ENCODE measurements at places on chromosomes 2 and 18.

- no peak for DNase-seq
These were observed 25.2 kb downstream of the FECH start for GRCh38 chr18:57561261-57561660.

- DNase-seq = no peak
These were observed 168.1 kb downstream of the TRIB2 start for GRCh38 chr2:12884713-12885282.

- DNase-seq = no peak
These were observed 662.4 kb downstream of the GALR1 start for GRCh38 chr18:77911971-77912605.

- DNase-seq = no peak
These were observed 102.5 kb upstream of the SNTG2 start for GRCh38 chr2:848099-848498.

DNA sequence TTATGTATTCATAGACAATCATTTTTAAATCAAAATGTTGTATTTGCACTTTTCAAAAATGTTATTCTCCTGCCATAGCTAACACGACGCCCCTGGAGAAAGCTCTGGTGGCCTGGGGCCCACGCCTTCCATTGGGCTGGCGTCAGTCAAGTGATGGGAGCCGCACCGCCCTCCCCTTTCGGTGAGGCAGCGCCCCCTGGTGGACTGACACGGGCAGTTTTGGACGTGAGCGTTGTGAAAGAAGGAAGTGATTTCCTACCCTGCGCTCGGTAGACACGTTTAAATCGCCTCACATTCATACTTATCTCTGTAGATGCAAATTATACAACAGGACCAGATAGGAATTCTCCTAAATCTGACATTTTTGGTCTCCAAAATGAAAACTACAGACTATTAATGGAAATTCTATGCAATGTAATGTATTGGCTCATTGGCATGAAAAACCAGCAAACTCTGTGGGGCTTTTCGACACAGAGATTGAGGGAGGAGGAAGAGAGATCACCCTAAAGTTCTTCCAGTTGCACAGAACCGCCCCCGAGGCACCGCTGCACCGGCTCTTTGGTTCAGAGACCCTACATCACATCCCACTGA lies 326.2 kb upstream of the SOX11 start:
- DNase-seq = no peak

DNA sequence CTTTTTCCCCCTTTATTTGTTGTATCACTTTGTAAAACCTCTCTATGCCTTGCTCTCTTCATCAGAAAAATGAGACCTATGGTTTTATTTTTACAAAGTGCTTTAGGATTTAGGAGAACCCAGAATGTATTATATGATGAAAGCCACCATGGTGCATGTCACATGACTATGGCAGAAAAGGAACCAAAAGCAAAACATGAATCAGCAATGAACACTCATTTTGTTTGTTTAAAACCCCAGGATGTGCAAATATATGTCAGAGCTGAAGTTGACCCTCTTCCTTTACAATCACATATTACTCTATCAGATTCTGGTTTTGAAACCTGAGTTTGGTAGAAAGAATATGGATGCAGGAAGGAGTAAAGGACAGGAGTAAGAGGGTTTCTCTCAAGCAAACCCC lies 70.0 kb downstream of the FIGN start:
- DNase-seq = no peak

DNA sequence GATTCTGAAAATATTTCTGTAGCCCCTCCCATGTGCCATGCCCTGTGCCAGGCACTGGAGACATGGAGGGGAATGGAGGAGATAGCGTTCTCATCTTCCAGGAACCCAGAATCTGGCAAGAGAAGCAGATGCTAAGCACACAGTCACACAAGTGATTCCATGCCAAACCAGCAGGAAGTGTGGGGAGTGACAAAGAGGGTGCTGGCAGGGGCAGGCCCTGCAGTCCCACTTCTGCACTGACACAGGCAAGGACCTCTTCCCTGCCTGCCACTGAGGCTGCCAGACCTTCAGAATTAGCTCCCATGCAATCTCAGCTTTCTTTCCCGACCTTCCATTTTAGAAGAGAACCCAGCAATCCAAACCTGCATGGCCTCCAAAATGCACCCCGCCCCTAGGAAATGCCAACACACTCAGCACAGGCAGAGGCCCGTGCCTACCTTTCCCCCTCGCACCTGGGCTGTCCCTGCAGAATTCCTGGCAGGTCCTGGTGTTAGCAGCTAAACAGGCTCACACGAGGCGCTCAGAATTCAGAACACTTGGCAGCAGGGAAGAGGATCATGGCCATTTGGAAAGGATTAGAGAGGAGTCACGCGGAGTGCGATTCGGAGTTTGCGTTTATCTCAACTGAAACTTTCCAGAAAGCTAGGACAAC lies 155.3 kb downstream of the MSH2 start:
- DNase-seq = no peak

GRCh38 chr2:181411105-181411849 lies 45.9 kb upstream of the ITGA4 start:
- no peak for DNase-seq

DNA sequence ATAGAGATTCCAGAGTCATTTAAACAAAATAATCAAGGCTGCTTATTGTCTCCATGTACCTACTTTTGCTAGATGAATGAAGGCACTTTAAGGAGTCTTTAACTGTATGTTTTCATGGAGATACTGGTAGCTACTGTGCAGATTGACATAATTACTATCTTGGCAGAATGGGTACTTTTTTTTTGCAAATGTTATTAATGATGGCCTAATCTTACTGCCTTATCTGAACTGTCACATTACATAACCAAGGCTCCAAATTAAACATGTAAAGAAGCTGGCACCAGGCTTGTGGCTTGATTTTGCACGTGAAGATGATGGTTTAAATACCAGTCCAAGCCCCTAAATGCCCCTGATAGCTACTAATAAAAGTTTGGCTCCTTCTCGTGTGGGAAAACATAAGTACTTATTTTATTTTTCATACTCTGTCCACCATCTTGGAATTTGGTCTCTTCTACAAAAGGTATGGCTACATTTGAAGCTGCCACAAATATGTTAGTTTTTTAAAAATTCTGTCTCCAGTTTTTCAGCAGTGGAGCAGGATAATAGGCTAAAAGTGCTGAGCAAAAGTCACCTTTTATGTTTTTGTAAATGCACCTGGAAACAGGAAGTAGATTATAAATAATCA lies 4.1 kb downstream of the TRIB2 start:
- no peak for DNase-seq

DNA sequence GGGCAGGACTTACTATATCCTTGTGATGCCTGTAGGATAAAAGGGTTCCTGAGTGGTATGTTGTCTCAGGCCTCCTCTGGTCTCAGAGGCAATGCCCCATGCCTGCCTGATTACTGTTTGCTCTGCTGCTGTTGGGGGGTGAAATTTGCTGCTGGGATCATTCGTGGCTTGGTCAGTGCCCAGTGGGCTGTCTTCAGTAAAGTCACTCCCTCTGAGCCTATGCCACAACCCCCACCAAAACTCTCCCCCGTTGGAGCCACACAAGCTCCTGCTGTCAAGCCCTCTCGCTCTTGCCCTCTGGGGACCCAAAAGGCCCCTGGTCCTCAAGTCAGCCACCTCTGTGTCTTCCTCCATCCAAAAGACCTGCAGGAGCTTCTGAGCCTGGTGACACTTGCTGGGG lies 38.6 kb upstream of the TGIF1 start:
- no peak for DNase-seq

DNA sequence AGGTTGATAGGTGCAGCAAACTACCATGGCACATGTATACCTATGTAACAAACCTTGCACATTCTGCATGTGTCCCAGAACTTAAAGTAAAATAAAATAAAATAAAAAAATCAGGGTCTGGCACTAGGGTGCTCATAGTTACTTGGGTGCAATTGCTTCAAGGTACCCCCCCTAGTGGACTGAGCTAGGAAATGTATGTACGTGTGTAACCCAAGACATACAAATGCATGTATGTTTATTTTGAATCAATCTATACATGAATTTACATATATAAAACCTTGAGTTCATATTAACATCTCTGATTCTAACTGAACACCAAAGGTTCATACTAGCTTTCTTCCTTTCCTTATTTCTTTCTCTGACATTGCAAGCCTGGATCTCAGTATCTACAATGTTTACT lies 51.5 kb downstream of the USP37 start:
- no peak for DNase-seq

DNA sequence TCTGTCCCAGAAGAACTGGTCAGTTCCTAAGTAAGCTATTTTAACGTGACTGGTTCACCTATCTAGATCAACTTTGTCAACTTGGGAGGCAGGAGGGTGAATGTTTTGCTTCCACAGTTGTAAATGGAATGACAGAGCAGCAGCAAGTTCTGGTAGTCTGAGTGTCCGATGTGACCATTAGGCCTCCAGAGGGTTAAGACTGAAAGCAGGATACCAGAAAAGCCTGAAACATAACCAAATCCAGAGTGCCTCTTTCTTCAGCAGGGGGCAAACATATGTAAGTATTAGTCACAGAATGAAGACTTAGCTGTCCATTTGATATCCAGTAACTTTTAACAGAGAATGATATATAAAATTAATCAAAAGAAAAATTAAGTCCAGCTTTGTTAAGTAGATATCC lies 9.2 kb downstream of the HOXD3 start:
- DNase-seq = no peak

- no peak for DNase-seq
These were observed 3.0 kb upstream of the SKOR2 start for GRCh38 chr18:47254341-47254939.

- no peak for DNase-seq
These were observed 123.7 kb downstream of the ALPK2 start for GRCh38 chr18:58505181-58505580.

DNA sequence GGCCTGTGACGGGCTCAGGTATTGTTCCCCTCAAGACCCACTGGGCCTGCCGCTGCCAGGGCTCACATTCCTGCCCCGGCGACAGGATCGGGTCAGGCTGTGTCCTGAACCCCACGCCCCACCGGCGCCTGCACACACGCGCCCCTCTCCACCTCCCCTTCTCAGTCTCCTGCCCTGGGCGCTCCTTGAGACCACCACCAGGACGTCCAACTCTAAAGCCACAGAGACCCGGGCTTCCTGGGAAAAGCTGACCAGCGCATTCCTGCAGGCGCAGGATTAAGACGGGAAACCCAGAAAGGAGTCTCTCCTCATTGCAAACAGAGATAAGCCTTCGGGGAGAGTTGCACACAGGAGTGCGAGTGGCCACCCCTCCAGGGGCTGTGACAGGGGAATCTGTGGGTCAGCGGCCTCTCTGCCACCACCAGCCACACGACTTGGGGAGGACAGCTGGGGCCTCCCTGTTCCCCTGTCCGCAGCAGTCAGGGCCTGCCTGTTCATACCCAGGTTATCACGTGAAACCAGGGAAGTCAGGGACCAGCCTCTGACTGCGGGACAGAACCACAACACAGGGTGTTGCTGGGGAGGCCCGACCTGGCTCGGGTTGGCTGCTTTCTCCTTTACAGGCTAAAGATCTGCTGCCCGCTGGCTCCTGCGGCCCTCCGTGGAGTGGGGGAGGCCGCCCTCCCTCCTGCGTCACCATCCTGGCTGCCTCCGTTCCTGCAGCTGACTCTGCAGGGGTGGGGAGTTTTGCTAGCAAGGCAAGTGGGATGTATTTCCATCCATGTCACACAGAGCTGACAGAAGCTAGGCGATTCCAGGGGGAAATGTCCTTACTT lies 88.8 kb downstream of the ZCCHC2 start:
- no peak for DNase-seq

DNA sequence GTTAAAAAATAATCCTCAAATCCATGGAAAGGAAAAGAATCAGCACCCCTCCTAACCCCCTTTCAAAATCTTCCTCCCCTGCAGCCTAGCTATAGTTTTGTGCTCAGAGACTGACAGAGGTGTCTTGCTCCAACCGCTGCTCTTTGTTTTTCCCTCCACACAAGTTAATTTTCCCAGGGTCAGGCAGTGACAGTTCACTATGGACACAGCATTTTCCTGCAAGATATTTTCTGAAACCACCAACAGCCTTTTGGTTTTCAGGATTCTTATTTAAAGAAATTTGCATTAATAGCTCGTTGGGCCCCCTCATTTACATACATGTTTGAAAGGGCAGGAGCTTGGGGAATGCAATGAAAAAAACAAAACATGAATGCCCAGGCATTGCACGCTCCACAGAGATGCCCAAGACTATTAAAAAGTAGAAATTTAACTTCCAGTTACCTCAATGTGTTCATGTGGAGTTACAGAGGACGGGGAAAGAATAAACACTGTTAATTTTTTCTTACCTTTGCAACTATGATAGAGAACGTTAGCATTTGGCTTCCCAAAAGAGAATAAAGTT lies 71.4 kb upstream of the CXCR4 start:
- no peak for DNase-seq

DNA sequence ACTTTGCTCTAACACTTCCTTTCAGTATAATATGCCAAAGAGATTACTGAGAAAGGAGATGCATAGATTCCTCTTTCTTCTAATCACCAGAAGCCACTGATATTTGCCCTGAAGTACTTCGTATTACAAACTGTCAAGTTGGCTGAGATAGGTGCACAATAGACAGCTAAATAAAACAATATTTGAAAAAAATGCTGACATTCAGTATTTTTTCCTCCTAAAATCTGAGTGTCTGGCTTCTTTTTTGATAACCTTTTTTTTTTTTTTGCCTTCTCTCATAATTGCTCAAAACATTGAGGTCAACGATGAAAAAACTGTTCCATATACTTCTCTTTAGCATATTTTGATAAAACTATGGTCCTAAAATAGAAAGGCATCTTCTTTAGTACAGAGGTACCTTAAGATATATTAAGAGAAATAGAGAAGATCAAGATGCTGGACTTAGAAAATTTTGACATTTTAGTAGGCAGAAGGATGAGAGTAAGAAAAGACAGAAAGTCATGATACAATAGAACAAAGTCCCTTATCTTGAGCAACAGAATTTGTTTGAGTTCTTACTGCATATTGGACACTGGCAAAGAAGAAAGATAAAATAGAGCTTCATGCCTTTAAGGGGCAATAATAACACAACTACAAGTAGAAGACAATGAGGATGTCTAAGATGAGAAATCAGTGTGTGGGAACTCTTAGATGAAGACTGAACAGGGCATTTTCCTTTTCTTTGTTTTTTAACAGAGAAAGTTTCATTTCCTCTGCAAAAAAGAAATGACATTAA lies 220.7 kb downstream of the PTH2R start:
- DNase-seq = no peak

GRCh38 chr2:236935631-236936445 lies 149.9 kb upstream of the COPS8 start:
- DNase-seq = no peak

- DNase-seq = no peak
These were observed 287.4 kb downstream of the PRKCE start for GRCh38 chr2:45938649-45939511.

GRCh38 chr2:151904807-151905206 lies 76.6 kb upstream of the ARL5A start:
- DNase-seq = no peak

DNA sequence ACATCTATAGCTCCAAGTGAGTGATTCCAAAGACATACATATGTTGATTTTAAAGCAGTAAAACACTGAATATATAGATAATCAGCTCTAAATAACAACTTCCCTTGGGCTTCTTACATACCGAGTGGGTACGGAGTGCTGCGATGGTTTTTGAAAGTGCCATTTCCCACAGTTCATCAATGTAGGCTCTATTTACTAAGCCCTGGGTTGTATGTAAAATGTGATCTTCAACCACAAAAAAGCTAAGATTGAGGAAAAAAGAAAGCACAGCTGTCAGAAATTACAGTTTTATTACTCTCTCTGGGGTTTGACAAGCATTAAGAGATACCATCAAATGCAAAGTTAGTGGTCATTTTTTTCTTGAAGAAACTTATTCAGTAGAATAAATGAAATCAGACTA lies 312.8 kb downstream of the EXOC6B start:
- DNase-seq = no peak

Measured in activated CD8-positive, alpha-beta memory T cell treated with anti-CD3 and anti-CD28 coated beads, Interleukin-2, amount 50 U/mL, for 4 hours (primary cell).